NCI-H2227 treated with DMSO at 0.1 percent for 48 hours (cell line): ENCODE measurements at places on chromosomes 6 and 20.

- DNase-seq, result no peak
These were observed 258.4 kb upstream of the FAM83B start for GRCh38 chr6:54588176-54588575.

DNA sequence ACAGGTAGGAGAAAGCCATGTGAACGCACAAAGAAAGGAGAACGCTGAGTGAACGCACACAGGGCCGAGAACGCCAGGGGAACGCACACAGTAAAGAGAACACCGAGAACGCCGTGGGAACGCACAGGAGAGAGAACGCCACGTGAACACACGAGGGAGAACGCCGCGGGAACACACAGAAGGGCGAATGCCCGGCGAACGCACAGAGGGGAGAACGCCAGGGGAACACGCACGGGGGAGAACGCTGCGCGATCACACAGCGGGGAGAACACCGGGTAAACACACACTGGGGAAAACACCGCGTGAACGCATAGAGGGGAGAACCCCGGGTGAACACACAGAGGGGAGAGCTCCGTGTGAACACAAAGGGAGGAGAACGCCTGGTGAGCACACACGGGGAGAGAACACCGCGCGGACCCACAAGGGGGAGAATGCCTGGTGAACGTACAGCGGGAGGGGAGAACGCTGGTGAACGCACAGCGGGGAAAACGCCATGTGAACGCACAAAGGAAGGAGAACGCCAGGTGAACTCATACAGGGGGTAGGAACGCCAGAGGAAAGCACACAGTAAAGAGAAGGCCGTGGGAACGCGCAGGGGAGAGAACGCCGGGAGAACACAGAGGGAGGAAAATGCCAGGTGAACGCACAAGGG is 55.3 kb downstream of the RNASET2 start:
- DNase-seq, result no peak

DNA sequence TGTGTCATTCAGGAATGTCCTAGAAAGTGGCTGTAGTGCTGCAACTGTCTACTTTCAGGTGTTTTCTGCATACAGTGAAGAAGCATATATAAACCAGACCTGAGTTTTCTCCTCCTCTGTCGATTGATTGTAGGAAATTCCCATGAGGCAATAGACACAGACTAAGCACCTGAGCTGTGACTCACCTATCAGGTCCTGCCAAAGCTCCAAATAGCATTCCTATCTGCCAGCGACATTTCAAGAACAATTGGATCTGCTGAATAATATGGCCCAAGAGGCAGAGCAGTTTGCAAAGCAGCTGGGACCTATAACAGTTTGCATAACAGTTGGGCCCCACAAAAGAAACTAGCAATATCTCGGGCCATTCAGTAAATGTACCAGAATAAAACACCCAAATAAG is 360.4 kb downstream of the HAO1 start:
- DNase-seq, result no peak

DNA sequence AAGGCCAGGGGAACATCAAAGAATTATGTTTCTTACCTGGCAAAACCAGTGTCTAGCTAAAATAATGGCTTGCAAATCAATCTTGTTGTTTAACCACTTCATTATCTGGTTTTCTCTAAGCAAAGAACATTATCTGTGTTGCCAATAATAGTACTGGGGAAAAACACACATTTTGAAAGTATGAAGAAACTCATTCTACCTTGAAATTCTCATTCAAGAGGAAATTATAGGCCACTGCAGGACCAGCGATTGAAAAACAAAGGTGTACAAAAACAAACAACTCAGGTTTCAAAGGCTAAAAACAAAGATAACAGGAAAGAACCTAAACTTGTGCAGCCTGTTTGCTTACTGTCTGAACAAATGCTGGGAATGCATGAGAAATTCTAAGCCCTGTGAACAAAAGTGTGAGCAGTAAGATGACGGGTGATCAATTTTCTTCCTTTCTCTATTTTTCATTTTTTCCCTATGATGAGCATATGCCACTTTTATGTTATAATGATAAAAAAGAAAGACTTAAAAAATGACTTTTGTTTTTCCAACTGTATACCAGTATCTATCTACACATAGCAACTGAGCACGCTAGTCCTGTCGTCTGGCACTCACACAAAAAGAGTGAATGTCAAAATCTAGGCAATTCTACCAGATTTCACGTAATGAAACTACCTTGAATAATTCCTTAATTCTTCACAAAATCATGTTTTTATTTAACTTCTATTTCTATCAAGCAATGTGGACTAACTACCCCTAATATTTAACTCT is 117.9 kb downstream of the SGK1 start:
- no peak for DNase-seq

DNA sequence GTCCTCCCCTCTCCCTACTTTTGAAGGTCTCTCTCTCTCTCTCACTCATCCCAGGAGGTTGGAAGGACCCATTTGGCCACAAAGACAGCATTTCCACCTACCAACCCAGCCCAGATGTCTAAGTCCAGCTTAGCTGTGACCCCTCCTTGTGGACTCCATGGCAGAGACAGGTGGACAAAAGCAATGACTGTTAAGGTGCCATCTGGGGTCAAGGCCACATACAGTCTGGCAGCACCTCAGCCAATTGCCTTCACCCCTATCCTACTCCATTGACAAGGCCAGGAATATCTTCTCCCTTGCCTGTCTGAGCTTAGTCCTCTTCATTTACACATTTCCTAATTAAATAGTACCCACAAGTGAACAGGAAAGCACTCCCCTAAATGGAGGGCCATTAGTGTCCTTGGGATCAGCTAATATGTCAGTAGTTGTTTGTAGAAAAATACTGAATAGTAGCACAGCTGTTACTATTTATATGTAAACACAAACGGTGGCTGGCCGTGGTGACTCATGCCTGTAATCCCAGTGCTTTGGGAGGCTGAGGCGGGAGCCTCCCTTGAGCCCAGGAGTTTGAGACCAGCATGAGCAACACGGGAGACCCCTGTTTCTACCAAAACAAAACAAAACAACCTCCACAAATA is 28.8 kb downstream of the GCM1 start:
- no peak for DNase-seq

GRCh38 chr6:100099189-100100074 is 105.4 kb upstream of the MCHR2 start:
- DNase-seq, result peak; percentile 21

- DNase-seq, result no peak
These were observed 130.4 kb downstream of the PCSK2 start for GRCh38 chr20:17357238-17357637.

DNA sequence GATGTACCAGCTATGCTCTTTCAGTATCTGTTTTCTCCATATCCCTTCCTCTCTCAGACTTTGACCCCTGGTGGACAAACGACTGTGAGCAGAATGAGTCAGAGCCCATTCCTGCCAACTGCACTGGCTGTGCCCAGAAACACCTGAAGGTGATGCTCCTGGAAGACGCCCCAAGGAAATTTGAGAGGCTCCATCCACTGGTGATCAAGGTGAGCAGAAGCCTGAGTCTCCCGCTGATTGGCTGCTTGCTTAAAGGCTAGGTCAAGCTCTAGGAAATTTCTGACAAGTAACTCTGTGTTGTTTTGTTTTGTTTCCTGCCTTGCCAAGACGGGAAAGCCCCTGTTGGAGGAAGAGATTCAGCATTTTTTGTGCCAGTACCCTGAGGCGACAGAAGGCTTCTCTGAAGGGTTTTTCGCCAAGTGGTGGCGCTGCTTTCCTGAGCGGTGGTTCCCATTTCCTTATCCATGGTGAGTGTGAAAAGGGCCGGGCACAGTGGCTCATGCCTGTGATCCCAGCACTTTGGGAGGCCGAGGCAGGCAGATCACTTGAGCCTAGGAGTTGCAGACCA is 28.6 kb downstream of the C6orf89 start:
- DNase-seq, result no peak
